ENCODE measurements at places on chromosomes 6 and 20.

- no peak for DNase-seq
Observed at GRCh38 chr20:17490501-17490900, 40.7 kb downstream of the BFSP1 start.

- no peak for DNase-seq
Observed at GRCh38 chr6:143598466-143599080, 79.2 kb upstream of the PHACTR2 start.

GRCh38 chr20:36607586-36608387, 2.2 kb downstream of the RAB5IF start:
- DNase-seq, result no peak

- DNase-seq, result peak; percentile 37
Observed at GRCh38 chr6:45436544-45437438, 59.1 kb upstream of the SUPT3H start.

DNA sequence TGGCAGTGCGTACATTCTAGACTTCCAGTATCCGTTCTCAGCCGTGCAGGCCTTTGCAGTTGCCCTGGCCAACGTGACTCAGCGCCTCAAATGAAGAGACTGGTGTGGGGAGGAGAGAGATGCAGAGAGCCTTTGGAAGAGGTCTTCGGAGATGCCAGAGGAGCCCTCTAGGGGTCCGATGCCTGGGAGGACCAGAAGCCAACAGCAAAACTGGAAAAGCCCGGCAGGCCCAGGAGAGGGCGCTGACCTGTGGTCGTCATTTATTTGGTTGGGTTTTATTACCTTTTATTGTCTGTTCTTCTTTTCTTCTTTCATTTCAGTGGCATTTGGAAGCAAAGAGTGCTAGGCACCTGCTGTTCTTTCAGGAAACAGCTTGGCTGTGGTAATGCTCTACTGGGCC, 53.3 kb upstream of the TMEM181 start:
- DNase-seq, result no peak

GRCh38 chr6:169832247-169832948, 81.0 kb downstream of the ERMARD start:
- no peak for DNase-seq

DNA sequence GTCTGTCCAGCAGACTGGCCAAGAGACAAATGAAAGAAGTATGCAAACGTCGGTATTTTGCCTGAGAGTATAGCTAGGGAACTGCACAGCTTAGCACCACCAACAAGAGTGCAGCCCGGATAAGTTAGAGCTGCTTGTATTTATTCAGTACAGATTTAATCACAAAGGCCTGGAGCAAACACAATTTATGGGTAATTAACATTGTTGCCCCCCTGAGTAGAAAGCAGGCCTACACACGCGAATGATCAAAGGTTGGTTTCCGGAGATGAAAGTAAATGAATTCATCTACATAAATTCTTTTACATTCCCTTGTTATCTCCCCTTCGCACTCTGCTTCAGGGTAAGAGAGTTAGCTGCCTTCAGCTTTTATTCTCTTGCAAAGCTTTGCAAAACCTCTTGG, 24.7 kb upstream of the CRISP1 start:
- no peak for DNase-seq

- no peak for DNase-seq
Observed at GRCh38 chr6:14734416-14735340, 511.2 kb upstream of the JARID2 start.

- no peak for DNase-seq
Observed at GRCh38 chr6:135722190-135722589, 129.3 kb upstream of the PDE7B start.

DNA sequence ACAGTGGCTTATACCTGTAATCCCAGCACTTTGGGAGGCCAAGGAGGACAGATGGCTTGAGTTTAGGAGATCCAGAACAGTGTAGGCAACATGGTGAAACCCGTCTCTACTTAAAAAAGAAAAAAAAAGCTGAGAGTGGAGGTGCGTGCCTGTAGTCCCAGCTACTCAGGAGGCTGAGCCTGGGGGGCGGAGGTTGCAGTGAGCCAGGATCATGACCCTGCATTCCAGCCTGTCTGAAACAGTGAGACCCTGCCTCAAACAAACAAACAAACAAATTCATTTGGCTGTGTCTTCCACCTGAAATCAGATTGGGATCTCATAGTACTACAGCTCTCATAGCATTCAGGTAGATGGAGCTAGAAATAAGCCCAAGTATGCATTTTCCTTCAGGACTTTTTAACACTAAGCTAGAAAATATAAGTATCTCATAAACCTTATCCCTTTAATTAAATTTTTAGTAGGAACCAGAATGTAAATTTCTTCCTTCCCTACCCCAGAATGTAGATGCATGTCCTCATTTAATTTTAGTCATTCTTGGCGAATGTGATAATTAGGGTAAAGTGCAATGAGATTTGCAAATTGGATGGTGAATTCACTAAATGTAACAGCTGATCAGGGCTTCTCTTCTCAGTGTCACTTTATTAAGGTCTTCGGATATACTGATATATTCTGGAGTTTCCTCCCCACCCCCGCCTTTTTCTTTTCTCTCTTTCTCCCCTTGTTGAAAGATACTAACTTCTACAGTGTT, 190.4 kb downstream of the CDKAL1 start:
- DNase-seq, result no peak

DNA sequence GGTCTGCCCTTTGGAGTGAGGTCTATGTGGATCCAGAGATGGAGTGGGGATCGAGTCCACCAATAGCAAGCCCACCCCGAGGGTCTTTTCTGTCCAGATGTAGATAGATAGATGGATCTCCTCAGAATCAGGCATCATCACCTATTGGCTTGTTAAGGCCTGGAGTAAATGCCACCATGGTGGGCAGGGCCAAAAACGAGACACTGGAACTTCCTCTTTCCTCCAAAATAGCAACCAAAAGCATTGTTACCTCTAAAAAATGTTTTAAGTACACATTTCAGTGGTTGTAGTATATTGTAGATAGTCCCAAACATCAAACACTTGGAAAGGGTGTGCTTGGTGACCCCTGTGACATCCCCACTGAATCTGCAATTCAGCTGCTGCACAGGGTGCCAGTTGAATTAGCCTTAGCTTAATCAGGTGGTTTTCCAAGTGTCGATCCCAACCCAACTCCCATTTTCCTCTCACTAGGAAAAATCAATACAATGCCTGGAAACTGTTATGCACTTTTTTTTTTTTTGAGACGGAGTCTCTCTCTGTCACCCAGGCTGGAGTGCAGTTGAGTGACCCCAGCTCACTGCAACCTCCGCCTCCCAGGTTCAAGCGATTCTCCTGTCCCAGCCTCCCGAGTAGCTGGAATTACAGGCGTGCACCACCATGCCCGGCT, 35.0 kb upstream of the NELFCD start:
- DNase-seq, result no peak

DNA sequence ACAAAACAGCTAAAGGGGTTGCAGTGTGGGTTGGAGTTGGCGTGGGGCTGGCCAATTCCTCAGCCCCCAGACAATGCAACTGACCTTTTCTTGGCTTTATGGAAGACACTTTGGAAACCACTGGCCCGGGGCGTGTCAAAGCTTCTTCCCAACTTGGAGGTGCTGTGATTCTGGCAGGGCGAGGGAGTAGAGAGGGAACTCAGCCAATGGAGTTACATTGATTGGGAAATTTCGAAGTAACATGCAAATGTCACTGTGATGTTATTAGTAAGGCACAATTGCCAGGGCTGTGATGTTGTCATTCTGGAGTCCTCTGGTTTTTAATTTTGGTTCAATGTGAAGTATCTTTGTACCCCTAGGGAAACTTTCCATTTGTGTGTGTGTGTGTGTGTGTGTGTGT, 41.5 kb upstream of the EPB41L1 start:
- no peak for DNase-seq

DNA sequence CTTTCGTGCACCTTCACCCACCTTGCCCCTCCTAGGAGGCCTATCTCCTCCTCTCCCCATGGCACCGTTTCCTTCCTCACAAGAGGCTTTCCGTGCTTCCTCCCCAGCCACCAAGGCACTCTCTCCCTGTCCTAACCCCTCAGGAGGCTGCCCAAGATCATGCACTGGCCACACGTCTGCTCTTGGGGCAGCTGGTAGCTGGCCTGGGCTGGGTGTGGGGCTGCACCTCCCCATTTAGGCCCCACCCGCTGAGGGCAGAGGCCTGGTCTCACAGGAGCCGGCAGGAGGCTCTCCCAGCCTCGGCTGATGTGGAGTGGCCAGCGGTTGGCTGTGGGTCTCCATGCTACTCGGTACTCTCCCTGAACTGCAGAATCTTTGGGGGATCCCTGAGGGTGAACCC, 13.6 kb downstream of the NOL4L start:
- DNase-seq, result no peak

- DNase-seq, result no peak
Observed at GRCh38 chr6:164108092-164108491, 693.6 kb downstream of the QKI start.

- no peak for DNase-seq
Observed at GRCh38 chr6:30263734-30264133, 50.5 kb upstream of the TRIM26 start.

GRCh38 chr6:36269834-36270705, at the start of gene PNPLA1:
Gene PNPLA1, plus strand, starts transcription at chr6:36270060. Its CDS starts 400 bp downstream, at chr6:36270460.
- no peak for DNase-seq

GRCh38 chr6:159682295-159682694, 10.7 kb downstream of the SOD2 start:
- no peak for DNase-seq

DNA sequence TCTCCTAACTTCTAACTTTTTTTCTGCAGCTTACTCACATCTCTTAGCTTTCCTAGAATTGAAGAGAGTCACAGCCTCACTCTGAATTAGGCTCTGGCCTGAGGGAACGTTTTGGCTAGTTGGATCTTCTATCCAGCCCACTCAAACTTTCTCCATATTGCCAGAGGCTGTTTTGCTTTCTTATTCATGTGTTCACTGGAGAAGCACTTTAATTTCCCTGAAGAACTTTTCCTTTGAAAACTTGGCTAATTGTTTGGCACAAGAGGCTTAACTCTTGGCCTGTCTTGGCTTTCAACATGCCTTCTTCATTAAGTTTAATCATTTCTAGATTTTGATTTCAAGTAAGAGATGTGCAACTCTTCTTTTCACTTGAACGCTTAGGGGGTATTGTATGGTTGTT, 138.2 kb upstream of the PLCB4 start:
- no peak for DNase-seq

DNA sequence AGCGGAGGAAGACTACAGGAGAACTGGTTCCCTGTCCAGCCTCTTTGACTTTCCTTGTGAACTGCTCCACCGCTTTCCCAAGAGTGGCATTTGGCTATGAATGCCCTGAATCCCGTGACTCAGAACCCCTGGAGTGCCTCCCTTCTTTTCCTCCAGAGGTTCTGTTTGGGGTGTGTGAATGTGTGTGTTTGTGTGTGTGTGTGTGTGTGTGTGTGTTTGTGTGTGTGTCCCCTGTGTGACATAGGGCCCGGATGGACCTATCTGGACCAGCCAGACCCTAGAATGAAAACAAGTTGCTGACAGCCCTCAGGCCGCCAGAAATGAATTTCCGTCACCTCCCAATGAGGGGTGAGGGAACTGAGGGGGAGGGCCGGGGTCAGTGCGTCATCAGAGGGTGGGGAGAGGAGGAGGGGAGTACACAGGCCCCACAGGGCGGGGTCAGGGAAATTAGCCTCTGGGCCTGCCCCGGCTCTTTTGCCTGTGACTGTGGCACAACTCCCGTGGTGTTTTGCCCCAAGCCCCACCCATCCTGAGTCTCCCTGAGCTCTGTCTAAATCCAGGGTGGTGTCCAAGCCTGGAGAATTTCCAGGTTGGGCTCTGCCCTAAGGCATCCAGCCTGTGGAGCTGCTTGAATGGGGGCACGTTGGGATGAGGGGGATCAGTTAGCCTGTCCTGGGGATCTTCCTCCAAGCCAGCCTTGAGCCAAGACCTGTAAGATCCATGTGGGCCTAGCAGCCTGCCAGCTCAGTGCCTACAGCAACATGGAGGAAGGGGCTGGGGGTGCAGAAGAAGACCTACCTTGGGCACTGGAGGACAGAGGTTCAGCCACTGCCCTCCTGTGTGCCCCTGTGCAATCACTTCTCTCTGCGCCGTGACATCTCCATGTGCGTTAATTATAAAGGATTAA, 15.2 kb upstream of the MRPS18A start:
- DNase-seq, result no peak

- DNase-seq, result no peak
Observed at GRCh38 chr6:24154121-24154520, 28.1 kb downstream of the NRSN1 start.

DNA sequence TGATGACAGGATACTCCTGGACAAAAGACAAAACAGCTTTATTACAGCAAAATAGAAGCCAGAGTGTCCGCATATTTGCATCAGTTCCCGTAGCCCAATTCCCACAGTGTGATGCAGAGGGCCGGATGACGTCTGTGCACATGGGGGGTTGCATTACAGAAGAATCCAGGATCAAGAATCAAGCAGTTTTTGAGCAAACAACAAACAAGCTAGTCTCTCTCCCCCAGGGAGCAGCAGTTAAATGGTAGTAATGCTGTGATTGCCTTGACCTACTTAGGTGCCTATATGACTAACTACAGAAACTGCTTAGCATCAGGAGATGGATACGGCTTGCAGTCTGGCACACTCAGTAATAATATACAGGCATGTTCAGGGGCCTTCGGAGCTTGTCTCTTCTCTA, 3.2 kb upstream of the SDHAF4 start:
- no peak for DNase-seq

- no peak for DNase-seq
Observed at GRCh38 chr6:166623318-166623717, 3.7 kb downstream of the RPS6KA2 start.

- peak; percentile 65 for DNase-seq
Observed at GRCh38 chr6:29737707-29738630, 14.7 kb downstream of the HLA-F start.

DNA sequence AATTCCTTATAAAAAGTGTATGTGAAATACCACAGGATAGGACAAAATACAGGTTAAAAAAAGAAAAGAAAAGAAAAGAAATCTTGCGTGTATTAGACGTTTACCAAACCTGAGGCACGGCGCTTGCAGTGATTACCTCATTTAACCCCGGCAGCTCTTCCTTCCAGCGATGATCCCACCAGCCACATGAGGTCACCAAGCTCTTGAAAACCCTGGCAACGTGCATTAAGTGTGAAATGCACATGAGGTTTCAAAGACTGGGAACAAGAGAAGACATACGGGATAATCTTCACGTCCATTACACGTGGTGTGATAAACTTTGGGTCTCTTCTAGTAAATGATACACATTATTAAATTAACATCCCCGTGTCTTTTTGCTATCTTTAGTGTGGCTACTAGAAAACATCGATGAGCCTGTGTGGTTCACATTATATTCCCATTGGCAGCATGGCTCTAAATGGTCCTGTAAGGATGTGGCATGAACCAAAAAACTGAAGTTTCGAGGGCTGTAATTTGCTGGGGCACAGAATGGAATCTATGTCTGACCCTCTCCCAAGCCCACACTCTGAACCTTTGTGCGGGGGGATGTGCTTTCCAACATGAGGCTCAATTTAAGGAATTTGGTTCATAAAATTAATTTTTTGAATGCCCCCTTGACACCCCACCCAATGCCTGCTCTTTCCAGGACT, 59.2 kb upstream of the THBS2 start:
- no peak for DNase-seq

GRCh38 chr20:23244156-23244915, 106.3 kb upstream of the NXT1 start:
- no peak for DNase-seq

- no peak for DNase-seq
Observed at GRCh38 chr6:124956018-124956417, 6.2 kb upstream of the RNF217 start.
